Inflammatory macrophage treated with lipopolysaccharide for 1 hour (primary cell): ENCODE measurements at places on chromosomes 7 and 10.

DNA sequence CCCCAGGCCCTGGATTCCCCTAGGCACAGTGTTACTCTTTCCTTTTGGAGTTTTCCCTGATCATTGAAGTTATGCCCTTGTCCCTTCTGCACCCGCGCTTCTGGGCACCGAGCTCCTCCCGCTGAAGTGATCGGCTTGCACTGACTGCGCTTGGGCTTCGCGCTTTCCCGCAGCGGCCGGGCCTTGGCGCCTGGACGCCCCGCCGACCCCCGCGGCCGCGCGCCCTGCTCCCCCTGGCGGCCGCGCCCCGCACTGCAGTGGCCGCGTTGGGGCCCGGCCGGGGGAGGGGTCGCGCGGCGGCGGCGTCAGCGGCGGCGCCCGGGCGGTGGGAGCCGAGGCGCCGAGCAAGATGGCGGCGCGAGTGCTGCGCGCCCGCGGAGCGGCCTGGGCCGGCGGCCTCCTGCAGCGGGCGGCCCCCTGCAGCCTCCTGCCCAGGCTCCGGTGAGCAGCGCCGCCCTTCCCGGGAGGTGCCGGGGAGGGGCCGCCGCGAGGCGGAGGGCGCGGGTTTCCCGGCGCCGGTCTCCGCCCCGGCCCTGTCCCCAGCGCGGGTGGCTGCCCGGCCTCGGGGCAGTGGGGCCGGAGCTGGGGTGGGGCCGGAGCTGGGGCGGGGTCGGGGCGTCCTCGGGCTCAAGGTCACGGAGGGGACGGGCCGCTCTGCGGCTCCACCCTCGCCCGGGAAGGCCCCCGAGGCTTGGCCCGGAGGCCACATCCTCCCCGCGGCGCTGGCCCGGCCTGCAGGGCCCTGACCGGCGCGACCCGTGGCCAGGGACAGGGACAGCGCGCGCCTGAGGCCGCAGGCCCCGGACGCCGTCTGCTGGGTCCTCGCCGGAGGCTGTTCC, at the start of gene NIPSNAP2:
Gene NIPSNAP2, plus strand, starts transcription at position 325 of the 839 bp plus-strand sequence. Its CDS starts 25 bp downstream, at position 350.
- peak; percentile 84 for DNase-seq

DNA sequence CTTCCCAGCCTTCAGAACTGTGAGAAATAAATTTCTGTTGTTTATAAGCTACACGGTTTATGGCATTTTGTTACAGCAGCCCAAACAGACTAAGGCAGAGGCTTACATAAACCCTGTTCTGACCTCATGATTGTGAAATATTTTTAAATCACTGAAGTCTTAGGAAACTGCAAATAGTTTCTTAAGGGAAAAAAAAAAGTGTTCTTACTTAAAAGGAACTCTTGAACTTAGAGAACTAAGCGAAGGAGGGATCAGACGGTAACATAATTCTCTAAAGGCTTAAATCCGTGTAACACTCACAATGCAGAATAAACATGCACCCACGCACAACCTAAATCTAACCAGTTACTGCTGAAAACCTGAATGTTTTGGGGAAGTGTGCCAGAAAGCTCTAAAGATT, 749.1 kb upstream of the LRRTM3 start:
- peak; percentile 53 for DNase-seq

DNA sequence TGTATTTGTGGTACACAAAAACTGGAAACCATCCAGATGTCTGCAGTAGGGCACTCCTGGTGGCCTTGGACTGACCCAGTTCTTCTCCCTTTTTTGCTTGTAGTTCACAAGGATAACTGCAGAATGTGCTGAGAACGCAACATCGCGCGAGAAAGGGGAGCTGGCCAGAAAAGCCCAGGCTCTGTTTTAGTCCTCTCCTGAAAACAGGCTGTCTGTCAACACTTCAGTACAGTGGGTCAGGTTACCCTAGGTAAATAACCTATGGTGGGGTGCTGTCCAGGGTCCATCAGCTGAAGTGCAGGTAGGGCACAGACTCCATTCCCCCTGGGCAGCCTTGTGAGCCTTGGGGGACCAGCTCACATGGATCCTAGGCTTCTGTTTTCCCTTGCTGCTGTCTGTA, 495.8 kb downstream of the MDFIC start:
- no peak for DNase-seq

GRCh38 chr10:73910764-73911552, at the start of gene PLAU:
PLAU (plus strand) TSS chr10:73911132; CDS start chr10:73911556, 424 bp downstream.
- DNase-seq: peak; percentile 66

DNA sequence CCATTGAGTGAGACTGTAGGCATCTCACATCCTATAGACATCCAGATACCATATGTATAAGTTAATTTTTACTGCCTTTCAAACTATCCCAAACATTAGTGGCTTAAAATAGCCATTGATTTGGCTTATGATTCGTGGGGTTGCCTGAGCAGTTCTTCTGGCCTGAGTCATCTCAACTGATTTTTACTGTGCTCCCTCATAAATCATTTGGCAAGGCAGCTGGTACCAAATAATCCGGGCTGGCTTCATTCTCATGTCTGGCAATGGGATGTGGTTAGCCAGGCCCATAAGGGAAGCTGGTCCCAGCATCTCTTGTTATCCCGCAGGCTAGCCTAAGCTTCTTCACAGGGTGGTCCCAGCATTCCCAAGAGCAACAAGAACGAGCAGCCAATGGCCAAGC, 6.7 kb upstream of the LRGUK start:
- no peak for DNase-seq

GRCh38 chr10:3699916-3700315, 85.1 kb downstream of the KLF6 start:
- no peak for DNase-seq

DNA sequence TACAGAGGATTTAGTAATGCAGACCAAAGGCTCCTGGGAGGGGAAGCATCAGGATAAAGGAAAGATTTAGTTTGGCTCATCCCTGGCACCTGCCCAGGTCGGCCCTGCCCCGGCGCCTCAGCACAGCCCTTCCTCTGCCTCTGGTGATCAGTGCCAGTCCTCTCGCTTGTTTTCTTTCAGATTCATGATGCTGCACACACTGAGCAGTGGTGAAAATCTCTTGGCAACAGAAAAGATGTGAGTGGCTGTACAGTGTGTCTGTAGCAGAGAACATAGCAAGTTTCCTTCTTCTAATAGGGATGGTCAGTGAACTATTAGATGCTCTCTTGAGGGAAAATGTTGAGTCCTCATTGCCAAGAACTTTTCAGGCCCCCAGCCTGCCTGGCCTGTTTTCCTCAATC, 994.1 kb downstream of the KCNMA1 start:
- no peak for DNase-seq

GRCh38 chr10:62399211-62399610, 25.0 kb downstream of the ZNF365 start:
- DNase-seq: no peak

DNA sequence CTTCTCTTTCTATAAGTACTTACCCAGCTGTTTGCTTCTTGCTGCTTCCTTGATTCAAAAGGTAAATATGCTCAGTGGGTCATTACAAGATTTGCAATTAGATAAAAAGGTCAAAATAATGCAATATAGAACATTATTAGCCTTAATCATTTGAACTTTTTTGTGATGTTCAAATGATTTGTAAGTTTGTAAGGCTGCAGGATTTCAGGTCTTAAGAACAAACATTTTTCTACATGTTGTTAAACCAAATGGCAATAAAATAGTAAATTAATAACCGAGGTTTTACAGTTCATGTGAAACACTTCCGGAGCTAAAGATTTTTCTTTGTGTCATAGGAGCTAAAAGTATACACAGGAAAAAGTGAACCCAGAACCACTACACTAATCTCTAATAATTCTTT, 16.2 kb upstream of the SCIN start:
- DNase-seq: no peak

GRCh38 chr7:26087321-26088091, 64.5 kb upstream of the NFE2L3 start:
- no peak for DNase-seq

DNA sequence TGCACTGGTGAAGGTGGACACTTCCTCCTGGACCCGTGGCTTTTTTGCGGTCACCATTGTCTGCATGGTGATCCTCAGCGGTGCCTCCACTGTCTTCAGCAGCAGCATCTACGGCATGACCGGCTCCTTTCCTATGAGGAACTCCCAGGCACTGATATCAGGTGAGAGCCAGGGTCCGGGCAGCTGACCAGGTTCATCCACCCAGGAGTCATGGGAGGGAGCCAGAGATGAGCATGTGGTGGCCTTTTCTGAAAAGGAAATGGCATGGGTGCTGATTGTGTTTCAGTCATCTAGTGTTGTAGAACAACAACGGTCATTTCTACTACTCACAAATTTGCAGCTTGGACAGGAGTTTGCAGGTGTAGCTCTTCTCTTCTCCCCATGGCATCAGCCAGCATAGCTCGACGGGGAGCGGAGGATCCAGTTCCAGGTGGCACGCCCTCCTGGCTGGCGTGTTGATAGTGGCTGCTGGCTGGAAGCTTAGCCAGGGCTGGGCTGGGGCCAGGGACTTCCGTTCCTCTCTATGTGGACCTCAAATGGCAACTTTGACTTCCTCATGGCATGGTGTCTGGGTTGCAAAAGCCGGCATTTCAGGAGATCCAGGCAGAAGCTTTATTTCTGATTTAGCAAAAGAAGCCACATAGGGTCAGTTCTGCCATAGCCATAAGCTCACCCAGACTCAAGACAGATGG, 32.7 kb downstream of the SLC29A3 start:
- peak; percentile 43 for DNase-seq

DNA sequence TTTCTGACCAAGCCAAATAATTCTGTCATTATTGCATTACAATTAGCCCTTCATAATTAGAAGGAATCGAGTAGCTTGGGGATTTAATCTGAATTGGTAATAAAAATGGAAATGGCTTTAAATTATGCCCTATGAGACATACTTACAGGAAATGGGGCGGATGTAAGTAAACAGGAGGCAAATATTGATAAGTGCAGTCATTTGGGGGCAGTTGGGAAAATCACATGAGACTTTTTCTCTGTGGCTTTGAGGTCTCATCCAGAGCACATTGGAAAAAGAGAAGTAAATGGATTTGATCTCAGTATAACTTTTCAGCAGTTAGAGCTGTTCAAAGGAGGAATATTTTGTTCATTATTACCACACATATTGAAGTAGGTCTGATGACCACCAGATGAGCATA, 307.8 kb upstream of the POM121L12 start:
- no peak for DNase-seq

DNA sequence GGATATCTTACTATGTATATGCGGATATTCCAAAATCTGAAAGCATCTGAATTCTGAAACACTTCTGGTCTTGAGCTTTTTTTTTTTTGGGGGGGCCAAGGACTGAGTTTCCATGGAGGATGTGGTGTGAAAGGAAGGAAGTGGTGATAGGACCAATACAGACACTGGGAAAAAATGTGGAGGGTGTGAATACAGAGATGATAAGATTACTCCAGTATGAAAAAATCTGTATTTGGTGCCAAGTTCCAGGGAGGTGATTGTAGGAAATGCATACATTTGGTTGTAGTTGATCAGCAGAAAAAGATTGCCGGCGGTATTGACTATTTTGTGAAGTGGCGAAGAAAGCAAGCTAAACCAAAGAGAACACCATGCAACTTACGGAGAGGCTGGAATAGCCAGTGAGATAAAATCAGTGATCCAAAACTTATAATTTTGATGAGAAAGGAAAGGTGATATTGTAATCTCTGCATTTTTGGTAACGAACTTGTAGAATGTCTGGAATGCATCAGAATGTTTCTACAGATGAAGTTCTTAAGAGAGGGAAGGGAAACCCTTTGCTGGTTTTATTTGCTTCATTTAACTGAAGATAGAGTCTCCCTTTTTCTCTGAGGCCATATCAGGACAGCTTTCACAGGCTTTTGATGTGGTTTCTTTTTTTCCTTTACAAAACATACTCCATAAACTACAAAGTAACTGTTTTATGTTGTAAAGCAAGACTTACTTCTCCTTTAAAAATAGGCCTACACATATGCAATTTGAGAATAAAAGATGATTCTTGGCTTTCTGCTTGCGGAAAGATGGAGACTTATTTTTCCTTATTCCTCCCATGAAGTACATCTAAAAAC, 6.0 kb downstream of the WDR37 start:
- no peak for DNase-seq

GRCh38 chr10:36171953-36172940, 530.2 kb upstream of the FZD8 start:
- DNase-seq: no peak

- peak; percentile 81 for DNase-seq
Observed at GRCh38 chr10:33355274-33355673, 20.8 kb upstream of the NRP1 start.

DNA sequence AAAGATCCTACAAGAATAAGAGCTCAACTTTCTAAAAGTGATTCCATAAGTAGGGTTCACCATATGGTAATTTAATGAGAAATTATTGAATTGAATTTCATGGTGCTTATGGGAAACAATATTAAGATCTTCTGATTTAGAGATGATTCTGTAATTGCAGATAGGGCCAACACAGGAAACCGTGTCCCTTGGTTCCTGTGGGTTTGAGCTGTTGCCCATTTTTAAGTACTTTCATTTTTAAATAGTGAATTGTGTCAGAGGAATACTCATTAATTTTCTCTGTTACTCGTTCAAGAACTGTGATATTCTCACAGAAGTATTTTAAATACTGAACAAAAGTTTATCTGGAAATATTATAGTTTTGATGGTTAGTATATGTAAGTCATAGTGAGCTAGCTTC, 129.2 kb downstream of the SRI start:
- DNase-seq: no peak

DNA sequence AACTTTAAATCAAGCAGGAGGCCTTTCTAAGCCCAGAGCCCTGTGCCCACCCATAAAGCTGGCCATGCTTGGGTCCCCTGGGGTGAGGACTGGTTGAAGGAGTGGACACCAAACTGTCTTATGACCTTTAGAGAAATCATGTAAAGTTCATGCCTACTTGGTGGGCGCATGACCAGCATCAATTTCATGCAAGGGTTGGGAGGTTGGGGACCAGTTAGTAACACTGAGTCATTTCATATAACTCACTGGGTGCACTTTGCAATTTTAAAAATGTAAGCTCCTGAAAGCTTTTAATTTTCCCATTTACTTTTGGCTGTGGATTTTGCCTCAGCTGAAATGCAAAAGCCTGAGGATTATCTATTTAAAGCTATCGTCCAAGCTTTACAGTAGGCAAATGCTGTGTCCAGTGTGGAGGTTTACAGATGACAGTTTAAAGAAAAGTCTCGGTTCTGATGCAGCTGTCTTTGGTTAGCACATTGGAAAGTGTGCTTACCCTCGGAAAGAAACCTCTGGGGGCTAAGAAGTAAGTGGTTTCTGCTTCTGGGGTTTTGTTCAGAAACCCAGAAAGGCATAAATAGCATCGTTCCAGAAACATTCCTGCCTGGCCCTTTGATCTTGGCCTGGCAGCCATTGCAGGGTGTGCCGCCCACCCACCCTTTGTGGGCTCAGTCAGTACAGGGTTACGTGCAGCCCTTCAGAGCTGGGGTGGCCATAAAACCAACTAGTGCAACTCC, 48.8 kb upstream of the CHST15 start:
- DNase-seq: no peak

DNA sequence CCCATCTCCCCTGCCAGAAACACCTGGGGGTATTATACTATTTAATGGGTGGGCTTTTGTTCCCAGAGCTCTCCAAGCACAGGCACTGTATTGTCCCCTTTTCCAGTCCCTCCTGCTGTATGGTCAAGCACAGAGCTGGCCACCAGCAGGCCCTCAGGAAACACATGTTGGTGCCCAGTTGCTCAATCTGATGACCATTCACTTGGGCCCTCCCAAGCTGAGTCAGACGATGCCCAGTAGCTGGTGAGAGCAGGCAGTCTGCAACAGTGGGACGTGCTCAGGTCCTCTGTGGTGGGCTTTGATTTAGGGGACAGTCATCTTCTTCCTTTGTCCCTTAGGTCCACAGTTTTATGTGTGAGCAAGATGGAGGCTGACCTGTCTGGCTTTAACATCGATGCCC, 11.8 kb downstream of the SFXN2 start:
- DNase-seq: peak; percentile 34
